ENCODE measurements at places on chromosomes 7 and 10.

DNA sequence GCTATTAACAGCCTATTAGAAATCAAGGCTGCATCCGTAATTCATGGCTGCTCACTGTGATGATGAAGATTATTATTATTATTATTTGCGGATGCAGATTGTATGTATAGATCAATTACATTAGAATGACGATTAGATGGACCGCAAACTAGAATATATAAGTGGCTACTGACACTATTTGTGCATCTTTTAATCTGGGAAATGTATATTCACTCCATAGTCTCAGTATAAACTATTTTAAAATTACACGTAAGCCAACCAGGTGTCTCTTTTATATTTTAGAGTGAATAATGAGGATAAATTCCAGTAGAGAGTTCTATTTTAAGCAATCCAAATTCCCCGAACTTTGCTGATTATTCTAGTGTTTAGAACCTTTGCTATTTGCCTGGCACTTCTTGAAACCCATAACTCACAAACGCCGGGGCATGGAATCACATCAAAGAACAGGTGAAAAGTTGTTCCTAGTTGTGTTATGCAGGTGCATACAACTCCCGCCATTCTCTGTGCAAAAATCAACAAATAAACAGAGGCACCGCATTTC is 509 bp upstream of the ING3 start:
- DNase-seq = no peak

- no peak for DNase-seq
Measured at GRCh38 chr10:84654671-84655070, 326.3 kb downstream of the CCSER2 start.

- DNase-seq = no peak
Measured at GRCh38 chr10:2256241-2256640, 518.9 kb upstream of the ADARB2 start.

- no peak for DNase-seq
Measured at GRCh38 chr7:46059308-46060020, 138.4 kb upstream of the IGFBP3 start.

- DNase-seq = peak; percentile 11
Measured at GRCh38 chr10:124524991-124525653, 63.5 kb downstream of the LHPP start.

DNA sequence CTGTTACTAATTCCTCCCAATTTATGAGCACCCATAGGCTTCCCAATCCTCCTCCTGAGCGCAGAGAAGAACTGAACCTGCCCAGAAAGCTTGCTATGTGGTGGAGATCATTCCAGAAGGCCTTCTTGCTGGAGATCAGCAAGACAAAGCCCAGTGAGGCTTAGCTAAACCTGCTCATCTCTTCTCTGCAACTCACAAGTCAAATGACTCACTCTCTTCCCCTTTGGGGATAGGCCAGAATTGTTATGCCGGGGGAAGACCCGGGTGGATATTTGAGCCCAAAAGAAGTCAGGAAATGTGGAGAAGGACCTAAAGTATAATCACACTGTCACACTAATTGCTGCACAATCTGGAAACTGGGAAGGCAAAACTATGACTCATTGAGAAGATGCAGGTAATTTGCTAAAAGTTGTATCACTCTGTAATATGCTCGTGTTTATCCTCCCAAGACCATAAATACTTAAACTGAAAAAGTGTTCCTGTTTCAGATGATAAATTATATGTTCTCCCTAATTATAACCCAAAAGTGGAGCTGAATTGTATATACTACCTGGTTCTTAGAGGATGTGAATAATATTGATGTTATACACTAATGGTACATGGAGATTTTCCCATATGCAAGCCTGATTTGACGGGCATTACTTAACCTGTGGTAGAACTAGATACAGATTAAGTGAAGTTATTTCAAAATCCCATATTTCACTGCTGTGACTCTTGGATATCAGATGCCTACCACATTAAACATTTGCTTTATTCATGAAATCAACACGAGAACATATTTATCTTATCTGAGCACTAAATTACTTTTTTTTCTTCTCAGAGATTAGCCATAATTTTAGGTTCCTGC is 6.4 kb downstream of the NEBL start:
- DNase-seq = no peak

GRCh38 chr10:28977518-28977917 is 300.2 kb downstream of the BAMBI start:
- DNase-seq = no peak

DNA sequence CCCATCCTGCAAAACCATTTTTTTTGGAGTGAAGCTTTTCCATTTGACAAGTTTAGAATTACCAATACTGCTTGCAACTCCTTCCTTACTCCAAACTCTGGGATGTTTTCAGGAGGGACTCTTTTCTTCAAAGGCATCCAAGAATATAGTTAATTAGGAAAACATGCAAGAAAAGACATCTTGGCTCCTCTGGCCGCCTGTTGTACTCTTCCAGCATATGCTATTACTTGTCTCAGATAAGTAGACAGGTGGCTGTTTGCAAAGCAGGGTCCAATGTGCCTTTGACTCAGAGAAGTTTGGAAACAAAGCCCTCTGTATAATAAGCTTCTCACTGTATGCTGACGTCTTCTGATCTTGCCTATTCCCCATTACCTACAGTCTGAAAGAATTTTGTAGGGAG is 746.5 kb downstream of the AUTS2 start:
- no peak for DNase-seq

GRCh38 chr10:68628576-68629127 is 68.5 kb downstream of the TET1 start:
- no peak for DNase-seq

DNA sequence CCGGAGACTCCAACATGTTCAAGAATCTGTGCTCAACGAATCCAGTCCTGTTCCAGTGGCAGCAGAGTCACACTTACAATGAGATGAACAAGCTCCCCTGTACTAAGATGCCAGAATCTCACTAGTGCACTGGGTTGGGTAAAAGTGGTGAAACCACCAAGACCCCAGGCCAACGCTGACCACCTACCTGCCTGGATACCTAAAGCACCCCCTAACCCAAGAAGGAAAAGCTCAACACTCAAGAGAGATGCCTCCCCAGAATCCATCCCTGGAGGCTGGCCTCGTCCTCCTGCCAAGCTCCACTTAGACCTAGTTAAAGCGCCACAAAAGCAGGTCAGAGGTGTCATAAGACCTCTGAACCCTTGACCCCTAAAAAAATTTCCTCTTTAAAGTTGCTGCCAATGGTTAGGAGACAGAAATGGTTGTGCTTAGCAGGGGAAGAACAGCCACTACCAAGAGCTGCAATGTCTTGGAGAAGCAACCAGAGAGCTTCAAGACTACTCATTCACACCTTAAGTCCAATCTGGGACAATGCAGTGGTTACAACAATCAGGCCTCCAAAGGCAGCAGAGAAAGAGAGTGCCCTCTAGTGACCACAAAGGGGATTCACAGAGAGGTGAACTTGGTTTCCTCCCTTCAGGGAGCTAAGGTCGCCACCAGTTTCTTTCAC is 94.6 kb upstream of the MACROH2A2 start:
- DNase-seq = peak; percentile 34

- DNase-seq = no peak
Measured at GRCh38 chr10:109863775-109864174, 59.5 kb downstream of the XPNPEP1 start.

DNA sequence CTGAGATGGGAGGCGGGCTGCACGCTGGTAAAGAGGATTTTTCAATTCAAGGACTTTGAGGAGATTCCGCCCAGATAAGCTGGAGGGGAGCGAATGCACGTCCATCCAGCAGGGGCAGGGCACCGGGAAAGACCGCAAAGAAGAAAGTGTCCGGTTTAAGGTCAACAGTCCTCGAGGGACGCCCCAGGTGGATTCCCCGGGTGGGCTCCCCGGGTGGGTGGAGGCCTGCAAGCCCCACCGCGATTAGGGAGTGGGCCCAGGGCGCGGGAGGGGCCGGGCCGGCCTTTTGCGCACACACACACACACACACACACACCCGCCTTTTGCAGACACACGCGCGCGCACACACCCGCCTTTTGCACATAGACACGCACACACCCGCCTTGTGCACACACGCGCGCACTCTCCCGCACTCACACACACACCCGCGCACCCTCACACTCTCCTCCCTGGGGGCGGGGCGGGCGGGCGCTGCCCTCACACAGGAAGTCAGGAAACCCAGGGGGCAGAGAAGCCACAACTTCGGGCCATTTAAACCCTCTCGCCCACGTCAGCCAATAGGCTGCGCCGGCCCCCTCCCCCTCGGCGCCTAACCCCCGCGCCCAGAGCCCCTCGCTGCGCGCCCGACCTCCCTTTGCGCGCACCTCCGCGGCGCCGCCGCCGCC is 615 bp downstream of the ARHGAP12 start:
- peak; percentile 56 for DNase-seq

DNA sequence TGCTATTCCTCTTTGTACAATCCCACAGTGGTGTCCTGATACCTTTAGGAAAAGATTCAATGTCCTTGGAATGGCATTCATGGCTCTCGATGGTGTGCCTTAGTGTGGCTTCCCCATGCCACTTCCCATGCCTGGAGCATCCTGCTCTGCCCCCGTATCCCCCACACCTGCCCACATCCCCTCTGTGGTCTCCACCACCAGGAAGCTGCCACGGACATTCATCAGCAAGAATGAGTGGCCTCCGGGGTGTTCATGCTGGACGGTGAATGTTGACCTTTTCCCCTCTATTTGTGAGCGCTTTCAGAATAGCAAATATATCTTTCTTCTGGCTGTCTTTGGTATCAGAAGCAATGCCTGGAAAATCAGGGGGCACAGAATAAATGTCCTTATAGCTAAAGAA is 262.0 kb upstream of the NRP1 start:
- no peak for DNase-seq

GRCh38 chr7:73921623-73922528 is 60.9 kb downstream of the TMEM270 start:
- no peak for DNase-seq

DNA sequence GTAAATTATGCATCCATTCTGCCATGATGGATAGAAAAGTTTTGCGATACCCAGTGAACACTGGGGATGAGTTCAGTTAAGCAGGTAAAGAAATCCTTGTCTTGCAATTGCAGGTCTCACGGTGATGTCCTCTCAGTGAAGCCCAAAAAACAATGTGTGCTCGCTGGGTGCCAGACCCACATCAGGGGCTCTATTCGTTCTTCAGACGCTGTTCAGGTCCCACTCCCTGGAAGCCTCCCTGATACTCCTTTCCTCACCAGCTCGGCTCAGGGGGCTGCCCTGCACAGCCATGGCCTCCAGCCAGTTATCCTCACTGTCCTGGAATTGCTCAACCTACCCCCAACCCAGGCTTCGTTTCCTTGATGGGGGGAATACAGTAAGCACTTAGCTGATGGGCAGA is 323.5 kb downstream of the ADARB2 start:
- no peak for DNase-seq

DNA sequence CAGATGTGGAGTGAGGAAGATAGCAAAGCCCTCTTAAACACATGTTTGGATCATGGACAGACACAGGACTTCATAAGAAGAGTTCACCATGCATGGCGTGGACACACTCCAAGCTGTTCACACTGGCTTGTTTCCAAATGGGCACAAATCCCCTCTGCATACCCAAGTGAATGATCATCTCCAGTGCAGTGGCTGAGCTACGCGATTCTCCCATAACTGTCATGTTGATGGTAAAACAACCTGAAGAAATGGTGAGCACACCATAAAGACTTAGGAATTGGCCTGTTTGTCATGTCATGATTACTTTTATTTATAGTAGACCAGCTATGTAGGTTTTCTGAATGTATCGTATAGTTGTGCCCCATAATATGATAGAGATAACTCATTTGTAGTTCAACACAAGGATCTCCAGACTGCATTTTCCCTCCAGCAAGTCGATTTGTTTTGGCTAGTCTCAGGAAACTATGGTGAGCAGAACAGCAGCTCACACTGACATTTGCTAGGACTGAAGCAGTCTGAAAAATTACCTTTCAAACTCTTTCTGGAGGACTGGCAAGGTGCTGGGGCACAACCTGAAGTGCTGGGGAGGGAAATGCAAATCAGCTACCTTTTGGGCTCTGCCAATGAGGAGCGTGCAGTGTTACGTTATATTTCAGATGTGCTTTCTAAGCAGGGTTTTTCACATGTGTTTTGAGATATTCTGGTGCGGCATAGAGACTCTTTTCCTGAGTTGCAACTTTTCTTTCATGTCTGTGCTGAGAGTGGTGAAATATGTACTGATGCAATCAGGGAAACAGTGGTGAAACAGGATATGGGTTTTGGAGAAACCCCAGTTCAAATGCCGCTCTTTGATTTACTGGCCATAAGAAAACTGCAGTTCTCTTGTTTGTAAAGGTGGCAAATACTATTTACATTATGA is 629.6 kb upstream of the DPP6 start:
- DNase-seq = no peak

DNA sequence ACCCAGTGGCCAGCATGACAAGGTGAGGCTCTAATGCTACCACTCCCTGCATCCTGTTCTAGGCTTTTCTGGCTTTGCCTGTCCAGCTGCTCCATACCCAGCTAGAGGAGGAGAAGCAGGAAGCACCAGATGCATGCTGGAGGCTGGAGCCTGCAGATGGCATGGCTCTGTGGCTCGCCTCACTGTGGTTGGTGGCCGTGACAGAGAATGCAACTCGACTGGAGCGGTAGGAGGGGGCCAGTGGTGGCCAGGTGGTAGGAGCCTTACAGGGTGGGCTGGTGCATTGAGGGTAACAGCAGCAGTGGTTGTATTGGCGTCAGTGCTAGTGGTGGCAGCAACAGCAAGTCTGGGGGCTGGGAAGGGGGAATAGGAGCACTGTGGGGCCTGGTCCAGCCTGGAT is 128.6 kb downstream of the ZNF248 start:
- no peak for DNase-seq

DNA sequence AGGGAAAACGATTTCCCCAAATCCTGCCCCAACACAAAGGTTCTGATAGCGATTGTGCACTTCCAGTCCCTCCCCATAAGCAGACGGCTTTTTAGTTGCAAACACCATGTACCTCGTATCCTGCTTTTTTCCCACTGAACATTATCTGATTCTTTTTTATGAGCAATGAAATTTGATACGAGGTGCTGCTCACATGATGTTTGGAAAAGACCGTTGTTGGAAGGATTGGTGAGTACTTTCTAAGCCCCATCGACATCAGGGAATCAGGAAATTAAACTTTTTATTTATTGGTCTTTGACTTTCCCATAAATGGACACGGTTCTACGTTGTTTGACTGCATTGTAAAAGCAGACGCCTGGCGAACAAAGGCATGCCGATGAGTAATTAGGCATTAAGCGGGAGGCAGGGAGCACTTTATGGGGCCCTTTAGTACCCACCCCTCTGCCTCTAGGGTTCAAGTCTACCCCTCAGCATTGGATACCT is 49.4 kb downstream of the TEX36 start:
- no peak for DNase-seq

GRCh38 chr10:105725007-105725406 is 1083.9 kb downstream of the SORCS3 start:
- DNase-seq = no peak

GRCh38 chr10:112244197-112244596 is 39.0 kb upstream of the TECTB start:
- DNase-seq = no peak

Data from WTC11 (cell line).